ENCODE measurements at places on chromosomes 16 and 17. TPM values are rescaled to one million over a fixed set of nuclear protein-coding genes. Genes with fewer than 3 reads are reported as not detected.

Gene C1QTNF8
- total RNA-seq: not detected

Gene LGALS9B
- not detected for total RNA-seq

Gene CCL3
- total RNA-seq: 34.3 TPM

Gene MYH2
- total RNA-seq: not detected

Gene CHST4
- total RNA-seq: not detected

Gene KIAA0753
- 17.4 TPM for total RNA-seq

Gene LRRC46
- 0.60 TPM for total RNA-seq

Gene ULK2
- total RNA-seq: 10.7 TPM

Gene MTSS2
- total RNA-seq: 1.8 TPM

Gene KRTAP1-1
- not detected for total RNA-seq

Gene ABCC11
- not detected for total RNA-seq
